ENCODE measurements at places on chromosomes 3 and 15.

- DNase-seq, result no peak
Observed at GRCh38 chr3:157059661-157060060, 100.3 kb downstream of the CCNL1 start.

DNA sequence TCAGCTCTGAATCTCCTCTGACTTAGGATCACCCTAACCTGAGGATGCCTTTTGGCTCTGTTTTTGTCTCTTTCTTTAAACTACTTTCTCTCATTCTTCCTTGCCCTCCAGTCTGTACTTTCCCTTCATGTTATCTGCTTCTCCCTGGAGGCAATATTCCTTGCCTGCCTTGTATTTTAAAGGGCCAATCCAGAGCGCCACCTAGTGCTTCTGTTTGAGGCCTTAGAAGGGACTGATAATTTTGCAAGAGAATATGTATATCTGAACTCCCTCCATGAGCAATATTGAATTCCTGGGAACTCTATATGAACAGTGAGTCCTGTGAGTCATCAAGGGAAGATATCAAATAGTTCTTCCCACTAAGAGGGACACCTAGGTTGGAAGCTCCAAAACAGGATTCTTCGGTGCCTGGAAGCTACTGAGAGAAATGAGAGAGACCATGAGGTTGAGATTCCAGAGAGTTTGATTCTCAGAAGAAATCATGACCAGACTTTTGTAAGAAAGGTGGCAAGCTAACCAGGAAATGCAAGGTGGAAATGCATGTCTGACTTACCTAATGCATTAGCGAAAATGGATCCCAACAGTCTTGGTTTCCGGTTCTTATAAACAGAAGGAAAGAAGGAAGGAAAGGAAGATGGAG, 203.8 kb upstream of the CD96 start:
- DNase-seq, result peak; percentile 57

- no peak for DNase-seq
Observed at GRCh38 chr3:8457039-8457438, 44.6 kb upstream of the LMCD1 start.

- no peak for DNase-seq
Observed at GRCh38 chr3:191282251-191283185, 46.7 kb upstream of the CCDC50 start.

GRCh38 chr3:167172377-167172776, 207.7 kb downstream of the ZBBX start:
- DNase-seq, result no peak

GRCh38 chr15:53462651-53463050, 296.8 kb downstream of the WDR72 start:
- DNase-seq, result no peak

Data from CD4-positive, alpha-beta T cell treated with Interleukin-6 for 4 hours (primary cell).